Smooth muscle cell of the umbilical artery (primary cell): ENCODE measurements at places on chromosomes 7 and 10. TPM values are rescaled to one million over a fixed set of nuclear protein-coding genes. Genes with fewer than 3 reads are reported as not detected.

The FBXO24 gene
- 0.30 and 0.32 TPM in 2 replicates for total RNA-seq

The ADCK2 gene
- total RNA-seq = 11.6 and 15.0 TPM in 2 replicates

The CPA2 gene
- total RNA-seq = not detected in 2 replicates

The MAGI2 gene
- total RNA-seq = 10.1 and 16.0 TPM in 2 replicates

The PRSS1 gene
- not detected in 2 replicates for total RNA-seq
